Activated CD8-positive, alpha-beta memory T cell treated with anti-CD3 and anti-CD28 coated beads for 4 hours (primary cell): ENCODE measurements at places on chromosomes 3 and 15.

- DNase-seq: no peak
Measured at GRCh38 chr3:24166515-24166914, 221.4 kb downstream of the NR1D2 start.

GRCh38 chr15:81161851-81162250 lies 27.8 kb downstream of the CFAP161 start:
- no peak for DNase-seq

- no peak for DNase-seq
Measured at GRCh38 chr3:194374935-194375334, 5.4 kb upstream of the LRRC15 start.

GRCh38 chr3:134601539-134602439 lies 49.0 kb downstream of the KY start:
- DNase-seq: no peak

- no peak for DNase-seq
Measured at GRCh38 chr3:46282696-46283095, 40.4 kb downstream of the CCR3 start.

GRCh38 chr15:99076555-99077308 lies 28.1 kb upstream of the SYNM start:
- no peak for DNase-seq

DNA sequence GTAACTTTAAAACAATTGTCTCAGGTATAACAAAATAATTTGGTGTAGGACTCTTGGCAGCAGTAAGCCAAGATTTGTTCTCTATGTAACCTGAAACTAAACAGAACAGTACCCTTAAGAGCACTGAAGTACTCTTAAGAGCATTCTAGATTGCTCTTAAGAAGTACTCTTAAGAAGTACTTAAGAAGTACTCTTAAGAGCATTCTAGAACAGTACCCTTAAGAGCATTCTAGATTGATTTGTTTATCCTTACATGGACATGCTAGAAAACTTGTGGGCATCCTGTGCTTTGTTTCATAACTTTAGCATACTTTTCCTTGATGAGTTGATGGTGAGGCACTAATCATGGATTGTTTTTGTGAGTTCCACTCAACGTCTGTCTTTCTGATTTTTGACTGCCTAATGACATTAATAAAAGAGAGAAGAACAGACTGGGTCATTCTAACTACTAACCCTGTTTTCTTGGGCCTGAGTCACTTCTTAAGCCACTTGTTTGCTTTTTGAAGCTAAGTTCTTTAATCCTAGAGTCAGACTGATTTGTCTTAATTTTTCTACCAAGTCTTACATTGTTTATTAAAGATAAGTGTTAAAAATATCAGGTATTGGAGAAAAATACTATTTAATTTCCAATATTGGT lies 57.2 kb upstream of the UTS2B start:
- DNase-seq: no peak

DNA sequence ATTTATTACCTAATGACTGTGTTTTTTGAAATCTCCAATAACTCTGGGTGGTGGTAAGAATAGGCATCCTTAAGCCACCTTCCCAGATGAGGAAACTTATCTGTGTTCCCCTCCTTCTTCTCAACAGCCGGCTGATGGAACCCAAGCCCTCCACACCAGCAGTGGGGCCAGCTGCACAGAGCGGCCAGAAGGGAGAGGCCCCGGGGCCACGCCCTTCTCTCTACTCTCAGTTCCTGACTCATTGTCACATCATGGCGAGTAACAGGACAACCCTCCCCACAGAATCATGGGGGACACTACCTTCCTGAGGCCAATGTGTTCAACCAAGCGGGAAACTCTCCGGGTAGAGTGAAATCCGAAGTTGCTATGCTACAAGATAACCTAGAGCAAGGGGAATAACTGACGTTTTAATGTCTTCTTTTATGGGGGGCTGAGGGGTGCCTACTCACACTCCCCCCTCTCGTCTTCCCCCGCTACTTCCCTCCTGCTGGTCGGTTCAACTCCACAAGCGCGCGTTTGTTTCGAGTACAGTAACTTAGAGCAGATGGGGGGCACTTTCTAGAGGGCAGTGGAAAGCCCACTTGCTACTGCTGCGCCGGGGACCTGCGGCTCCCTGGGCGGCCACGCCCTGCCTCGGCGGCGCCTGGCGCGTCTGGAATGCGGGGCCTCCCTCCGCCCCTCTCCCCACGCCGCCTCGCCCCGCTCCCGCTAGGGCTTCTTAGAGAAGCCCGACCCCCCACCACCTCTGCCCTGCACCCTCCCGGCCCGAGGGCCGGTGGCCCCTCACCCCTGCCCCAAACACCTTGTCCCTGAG lies 621 bp downstream of the ANXA2 start:
- peak; percentile 13 for DNase-seq

DNA sequence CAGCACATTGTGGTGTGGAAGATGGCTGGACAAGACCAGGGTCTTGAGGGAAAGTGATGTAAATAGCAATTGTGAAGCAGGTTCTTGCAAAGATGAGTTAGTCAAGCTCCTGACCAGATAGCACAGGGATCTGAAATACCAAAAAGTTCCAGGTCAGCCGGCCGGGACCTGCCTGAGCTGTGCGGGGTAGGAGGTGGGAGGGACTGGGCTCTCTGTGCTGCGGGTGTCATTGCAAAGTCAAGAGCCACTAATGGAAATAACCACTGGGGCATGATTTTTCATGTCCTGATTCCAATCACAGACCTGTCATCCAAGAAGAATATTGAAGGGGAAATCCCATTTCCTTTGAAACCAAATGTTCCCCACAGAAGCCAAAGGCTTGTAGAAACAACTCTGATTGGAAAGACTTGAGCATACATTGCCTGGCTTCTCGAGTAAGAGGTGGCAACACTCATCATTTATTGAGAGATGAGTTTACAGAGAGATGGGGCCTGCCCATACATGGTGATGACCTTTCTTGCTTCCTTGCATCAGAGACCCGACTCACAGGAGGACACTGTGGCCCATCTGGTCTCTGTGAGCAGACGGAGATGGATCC lies 44.2 kb upstream of the KY start:
- DNase-seq: no peak

- DNase-seq: no peak
Measured at GRCh38 chr3:179882292-179882691, 154.4 kb downstream of the PEX5L start.
